ENCODE measurements at places on chromosomes 12 and 14.

GRCh38 chr12:507391-507796, 47.7 kb downstream of the B4GALNT3 start:
- no peak for DNase-seq

DNA sequence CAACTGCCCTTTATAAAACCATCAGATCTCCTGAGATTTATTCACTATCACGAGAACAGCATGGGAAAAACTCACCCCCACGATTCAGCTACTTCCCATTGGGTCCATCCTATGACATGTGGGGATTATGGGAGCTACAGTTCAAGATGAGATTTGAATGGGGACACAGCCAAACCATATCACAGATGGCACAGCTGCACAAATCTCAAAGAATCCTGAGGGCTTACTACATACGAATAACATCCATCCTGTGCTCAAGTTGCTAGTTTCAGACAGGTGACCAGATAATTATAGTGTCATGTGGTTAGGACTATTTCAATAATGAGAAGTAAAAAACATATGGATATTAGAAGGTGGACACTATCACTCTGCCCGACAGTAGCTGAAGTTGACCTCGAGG, 211.2 kb downstream of the NUAK1 start:
- no peak for DNase-seq

DNA sequence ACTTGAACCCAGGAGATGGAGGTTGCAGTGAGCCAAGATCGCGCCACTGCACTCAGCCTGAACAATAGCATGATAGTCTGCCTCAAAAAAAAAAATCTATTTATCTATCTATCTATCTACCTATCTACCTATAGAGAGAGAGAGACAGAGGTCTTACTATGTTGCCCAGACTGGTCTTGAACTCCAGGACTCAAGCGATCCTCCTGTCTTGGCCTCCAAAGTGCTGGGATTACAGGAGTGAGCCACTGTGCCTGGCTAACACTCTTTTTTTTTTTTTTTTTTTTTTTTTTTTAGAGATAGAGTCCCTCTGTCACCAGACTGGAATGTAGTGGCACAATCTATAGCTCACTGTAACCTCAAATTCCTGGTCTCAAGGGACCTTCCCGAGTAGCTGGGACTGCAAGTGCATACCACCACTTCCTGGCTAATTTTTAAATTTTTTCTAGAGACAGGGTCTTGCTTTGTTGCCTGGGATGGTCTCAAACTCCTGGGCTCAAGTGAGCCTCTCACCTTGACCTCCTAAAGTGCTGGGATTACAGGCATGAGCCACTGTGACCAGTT, 1.9 kb downstream of the FAM186A start:
- no peak for DNase-seq

DNA sequence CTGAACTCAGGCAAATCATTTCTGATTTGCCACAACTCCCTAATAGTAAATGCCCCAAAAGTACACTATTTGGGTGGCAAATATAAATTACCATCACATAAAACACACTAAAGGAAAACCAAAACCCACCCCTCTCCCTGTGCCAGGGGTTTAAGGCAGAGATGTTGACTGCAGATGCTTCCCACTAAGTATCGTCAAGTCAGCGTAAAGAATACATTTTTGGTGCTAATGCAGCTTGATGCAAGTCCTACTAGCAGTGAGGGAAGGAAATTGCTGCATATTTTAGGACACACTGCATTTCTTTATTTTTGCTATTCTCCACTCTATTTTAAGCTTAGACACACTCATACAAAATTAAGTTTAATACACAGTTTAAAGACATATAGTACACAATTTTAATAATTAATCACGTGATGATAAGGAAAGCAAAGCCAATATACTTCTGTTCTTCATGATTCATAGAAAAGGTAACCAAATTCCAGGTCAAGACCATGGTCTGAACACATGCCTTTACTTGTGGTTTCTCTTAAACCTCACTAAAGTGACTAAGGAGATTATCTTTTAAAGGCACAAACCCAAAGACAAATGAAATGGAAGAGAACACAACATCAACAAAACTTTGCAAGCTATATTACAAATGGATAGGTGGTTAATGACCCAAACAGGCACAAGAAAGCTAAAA, 162.2 kb downstream of the STXBP6 start:
- DNase-seq: no peak

GRCh38 chr12:113409462-113410124, 5.9 kb upstream of the SDS start:
- no peak for DNase-seq

DNA sequence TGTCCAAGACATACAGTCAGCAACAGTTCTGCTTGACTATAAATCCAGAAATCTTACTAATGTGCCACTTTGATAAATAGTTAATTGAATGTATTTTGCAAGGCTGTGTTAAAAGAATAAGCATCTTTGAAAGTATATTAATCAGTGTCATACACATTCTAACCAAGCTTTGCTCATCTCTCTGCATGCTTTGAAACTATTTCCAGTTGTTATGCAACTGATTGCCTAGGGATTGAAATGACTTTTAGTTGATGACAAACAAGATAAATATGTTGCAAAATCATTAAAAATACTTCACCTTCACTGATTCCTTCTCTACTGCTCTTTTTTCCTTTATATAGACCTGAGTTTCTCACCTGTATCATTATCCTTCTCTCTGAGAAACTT, 91.3 kb downstream of the AEBP2 start:
- no peak for DNase-seq

DNA sequence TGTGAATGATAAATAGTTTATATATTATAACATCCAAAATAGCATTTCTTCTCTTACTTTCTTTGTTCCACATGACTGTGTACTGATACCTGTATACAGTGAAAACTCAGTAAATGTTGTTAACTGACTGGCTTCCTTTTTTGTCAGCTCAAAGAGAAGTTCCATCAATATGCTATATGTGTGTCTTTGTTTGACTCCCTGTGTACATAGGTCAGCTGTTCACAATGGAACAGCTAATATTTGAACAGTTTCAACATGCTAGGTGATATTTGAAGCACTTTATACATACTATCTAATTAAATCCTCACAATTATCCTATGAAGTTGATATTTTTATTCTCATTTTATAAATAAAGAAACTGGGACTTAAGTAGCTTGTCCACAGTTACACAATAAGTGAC, 15.3 kb upstream of the KICS2 start:
- DNase-seq: no peak

DNA sequence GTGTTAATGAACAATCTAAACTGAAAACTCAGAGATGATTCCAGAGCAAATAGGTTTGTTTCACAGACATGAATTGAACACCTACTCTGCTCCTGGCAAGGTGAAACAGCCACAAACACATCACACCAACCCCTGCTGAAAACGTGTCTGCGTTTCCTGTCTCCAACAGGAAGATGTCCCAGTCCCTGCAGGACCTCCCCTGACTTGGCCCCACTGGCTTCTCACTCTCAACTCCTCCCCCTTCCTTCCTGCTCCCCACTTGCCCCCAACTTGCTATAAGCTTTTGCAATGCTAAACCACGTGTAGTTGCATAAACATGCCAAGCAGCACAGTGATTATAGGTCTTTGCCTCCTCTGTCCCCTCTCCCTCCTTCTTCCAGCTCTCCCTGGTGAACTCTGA, 567.6 kb downstream of the BCL11B start:
- peak; percentile 7 for DNase-seq

DNA sequence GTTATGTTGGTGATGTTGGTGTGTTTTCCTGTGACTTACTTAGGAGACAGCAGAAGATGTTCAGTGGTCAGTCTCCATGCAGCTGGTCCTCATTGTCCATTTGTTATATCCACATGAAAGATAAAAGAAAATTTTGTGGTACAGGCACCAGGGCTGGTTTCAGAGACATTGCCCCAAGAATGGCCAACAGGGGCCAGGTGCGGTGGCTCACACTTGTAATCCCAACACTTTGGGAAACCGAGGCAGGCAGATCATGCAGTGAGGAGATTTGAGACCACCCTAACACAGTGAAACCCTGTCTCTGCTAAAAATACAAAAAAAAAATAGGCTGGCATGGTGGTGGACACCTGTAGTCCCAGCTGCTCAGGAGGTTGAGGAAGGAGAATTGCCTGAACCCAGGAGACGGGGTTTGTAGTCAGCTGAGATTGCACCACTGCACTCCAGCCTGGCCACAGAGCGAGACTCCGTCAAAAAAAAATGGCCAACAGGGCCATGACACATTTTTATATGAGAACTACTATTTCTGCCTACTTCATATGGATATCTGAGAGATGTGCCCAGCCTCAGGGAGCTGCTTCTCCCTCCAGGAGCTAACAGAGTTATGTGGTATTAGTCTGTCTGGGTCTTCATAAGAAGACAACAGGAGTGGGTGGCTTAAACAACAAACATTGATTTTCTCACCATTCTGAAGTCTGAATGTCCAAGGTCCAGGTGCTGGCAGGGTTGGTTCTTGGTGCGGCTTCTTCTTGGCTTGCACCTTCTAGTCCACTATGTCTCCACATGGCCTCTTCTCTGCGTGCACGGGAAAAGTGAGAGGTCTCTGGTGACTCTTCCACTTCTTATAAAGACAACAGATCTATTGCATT, 821.7 kb downstream of the TMEM121 start:
- DNase-seq: no peak

- no peak for DNase-seq
Observed at GRCh38 chr12:29082522-29082921, 66.6 kb upstream of the FAR2 start.

- DNase-seq: no peak
Observed at GRCh38 chr12:131851741-131852550, 23.8 kb downstream of the MMP17 start.

- DNase-seq: no peak
Observed at GRCh38 chr14:55625481-55625880, 45.5 kb downstream of the KTN1 start.

- no peak for DNase-seq
Observed at GRCh38 chr14:101489092-101489760, 72.1 kb upstream of the DIO3 start.

- DNase-seq: no peak
Observed at GRCh38 chr12:4275016-4275869, 1.7 kb downstream of the CCND2 start.

GRCh38 chr12:79374545-79374944, 316.2 kb downstream of the PAWR start:
- DNase-seq: no peak

DNA sequence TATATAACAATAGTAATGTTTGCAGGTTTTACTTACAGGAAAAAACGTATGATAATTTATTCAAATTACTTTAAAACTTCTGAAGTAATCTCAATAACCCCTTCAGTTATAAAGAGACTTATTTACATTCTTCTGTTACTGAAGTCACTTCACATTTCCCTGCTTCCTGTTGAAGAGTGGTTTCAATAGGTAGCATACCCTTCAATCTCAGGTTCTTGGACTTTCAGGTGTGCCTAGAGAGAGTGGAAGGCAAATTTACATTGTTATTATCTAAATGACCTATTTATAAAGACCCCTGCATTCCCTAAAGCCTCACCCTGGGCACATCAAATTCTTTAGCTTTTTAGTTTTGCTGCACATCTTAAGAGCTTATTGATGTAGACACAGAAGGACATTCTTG, 137.6 kb upstream of the AEBP2 start:
- DNase-seq: no peak

GRCh38 chr14:38866461-38866860, 236.6 kb downstream of the SEC23A start:
- DNase-seq: no peak

DNA sequence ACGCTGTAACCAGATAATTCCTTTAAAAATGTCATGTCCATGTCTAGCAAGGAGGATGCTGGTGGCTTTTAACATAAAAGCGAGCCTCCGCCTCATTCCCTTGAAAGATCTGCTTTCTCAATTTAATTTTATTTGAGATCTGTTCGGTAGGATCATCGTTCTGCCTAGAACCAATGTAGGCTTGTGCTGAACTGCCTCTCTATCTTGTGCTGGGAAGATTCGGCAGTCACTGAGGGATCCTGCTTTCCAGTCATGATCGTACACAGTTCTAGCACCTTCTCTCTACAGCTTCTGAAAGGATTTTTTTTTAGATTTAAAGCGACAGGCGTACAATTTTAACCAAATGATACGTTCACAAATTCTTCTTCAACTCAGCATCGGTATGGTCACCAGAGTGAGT, 54.3 kb downstream of the PEBP1 start:
- DNase-seq: no peak

DNA sequence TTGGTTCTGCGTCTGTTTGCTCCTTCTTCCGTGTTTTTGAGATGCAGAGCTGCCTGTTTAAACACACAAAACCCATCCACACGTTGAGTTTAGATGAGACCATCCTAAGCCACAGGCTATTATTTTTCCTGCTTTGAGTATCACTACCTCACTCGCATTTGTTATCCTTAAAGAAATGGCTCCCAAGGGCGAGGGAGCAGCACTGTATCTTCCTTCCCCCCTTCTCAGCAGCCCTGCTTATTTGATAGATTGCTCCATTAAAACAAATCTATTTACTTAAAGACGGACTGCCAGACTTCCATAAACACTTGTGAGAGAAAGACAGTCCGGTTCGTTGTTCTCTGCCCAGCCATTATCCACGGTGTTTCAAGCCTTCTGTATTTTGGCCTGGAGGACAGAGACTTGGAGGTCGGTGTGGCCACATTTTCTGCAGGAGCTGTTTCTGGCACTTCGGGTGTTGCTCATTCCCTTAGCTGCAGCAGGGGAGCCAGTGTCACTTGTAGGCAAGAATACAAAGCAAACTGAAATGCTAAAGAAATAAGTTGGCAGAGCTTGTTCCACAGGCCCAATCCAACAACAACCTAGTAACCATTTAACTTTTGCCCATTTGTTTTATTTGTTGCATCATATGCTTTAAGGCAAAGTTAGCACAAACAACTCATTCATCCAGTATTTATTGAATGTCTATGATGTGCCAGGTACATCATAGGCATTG, 275.4 kb downstream of the TTC6 start:
- no peak for DNase-seq

DNA sequence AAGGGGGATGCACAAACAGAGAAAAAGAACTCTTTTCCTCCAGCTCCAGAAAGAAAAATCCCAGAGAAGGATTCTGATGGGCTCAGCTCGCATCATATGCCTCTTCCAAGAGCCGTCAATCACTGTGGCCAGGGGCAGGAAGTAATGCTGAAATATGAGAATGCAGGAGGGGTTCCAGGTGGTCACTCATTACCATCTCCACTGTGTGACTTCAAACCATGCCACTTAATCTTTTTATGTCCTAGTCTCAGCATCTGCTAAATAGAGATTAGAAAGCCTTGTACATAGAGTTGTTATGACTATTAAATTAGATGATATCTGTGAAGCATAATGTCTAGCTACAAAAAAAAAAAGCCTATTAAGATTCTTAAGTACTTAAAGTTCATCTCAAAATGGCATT, 65.6 kb upstream of the FICD start:
- no peak for DNase-seq
